ENCODE measurements at places on chromosomes 12 and 14.

GRCh38 chr14:39322807-39323206 is 89.1 kb downstream of the MIA2 start:
- DNase-seq = no peak

DNA sequence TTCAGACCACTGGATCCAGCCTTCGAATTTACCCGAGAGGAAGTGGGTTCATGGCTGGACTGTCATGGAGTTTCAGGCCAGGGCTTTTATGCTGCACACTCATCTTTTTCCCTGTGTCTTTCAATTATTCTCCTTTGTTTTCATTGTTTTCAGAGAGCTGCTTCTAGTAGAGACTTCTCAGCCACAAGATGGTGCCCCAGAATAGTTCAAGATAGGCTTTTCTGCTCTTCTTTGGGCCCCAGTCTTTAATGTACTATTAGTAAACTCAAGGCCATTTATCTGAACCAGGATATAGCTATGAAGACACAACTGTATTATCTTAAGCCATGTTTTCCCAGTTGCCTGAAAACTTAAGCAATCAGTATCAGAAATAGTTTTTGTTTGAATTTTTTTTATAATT is 30.4 kb upstream of the PSMA6 start:
- no peak for DNase-seq

DNA sequence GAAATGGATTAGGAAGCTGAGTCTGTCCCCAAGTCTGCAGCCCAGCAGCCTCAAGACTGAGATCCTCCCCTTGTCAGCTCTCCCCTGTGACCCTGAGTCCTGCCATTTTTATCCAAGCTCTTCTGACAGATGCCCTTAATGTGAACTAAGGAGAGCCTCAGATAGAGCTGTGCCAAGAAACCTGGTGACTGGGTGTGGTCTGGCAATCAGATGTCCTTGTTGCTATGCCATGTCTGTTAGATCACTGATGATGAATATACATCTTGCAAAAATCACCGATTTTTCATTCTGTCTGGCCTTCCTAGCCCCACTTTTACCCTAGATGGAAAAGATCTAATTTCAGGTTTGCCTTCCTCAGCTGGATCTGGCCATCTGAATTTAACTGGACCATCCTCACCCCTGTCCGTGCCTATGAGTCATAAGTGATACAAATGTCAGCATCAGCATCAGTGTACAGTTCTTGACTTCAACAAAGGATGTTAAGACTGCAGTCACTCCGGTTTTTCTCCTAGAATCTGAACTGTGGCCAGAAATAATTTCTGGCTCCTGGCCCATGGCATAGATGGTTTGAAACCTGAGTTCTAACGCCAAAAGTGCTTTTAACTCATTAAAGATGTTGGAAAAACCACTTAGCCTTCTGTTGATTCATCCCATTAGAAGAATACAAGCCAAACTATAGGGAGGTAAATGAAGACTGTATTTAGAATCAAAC is 61.2 kb upstream of the GRIP1 start:
- no peak for DNase-seq

DNA sequence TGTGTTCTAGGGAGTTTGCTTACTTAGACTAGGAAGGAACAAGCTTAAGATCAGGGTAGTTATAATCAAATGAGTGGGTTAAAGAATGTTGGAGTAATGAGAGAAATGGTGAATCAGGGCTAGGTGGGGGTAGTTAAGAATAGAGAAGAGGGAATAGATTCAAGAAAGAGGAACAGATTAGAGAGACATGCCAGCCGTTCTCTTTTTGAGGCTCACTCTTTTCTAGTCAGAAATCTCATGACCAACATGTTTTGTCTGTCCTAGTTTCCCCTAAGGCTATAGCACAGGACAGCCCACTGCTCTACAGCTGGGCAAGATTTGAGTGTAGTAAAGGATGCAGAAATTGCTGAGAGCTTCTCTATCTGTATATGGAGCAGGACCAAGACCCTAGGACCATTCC is 258.4 kb downstream of the AKAP6 start:
- no peak for DNase-seq

All from T-cell (primary cell).